ENCODE measurements at places on chromosomes 13 and 19.

DNA sequence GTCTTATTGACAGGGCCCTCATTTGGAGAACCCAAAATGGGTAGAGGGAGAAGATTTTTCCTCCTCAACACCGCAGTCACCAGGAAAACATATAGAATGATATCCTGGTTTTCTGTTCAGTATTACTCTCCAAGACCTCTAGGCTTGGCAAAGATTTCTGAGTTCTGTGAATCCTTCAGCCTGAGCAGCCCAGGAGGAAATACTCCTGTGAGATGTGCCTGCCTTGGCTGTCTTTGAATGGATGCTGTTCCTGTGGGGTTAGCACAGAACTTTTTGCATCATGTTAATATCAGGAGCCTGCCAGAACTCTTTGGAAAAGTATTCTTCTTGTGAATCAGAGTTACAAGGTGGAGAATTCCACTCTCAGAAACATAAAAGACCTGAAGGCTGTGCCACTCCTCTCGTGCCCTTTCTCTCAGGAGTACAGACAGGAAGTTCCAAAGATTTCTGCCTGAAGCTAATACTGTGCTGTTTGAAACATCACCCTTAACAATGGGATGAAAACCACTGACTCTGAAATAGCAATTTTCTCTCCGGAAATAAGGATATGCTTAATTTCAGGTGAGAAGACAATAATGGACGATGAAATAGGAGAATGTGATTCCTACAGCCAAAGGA, 520.1 kb upstream of the NBEA start:
- DNase-seq, result no peak

- no peak for DNase-seq
These were observed 1064.4 kb downstream of the UQCRFS1 start for GRCh38 chr19:28148554-28148953.

- DNase-seq, result no peak
These were observed 159.1 kb upstream of the KL start for GRCh38 chr13:32857077-32857476.

DNA sequence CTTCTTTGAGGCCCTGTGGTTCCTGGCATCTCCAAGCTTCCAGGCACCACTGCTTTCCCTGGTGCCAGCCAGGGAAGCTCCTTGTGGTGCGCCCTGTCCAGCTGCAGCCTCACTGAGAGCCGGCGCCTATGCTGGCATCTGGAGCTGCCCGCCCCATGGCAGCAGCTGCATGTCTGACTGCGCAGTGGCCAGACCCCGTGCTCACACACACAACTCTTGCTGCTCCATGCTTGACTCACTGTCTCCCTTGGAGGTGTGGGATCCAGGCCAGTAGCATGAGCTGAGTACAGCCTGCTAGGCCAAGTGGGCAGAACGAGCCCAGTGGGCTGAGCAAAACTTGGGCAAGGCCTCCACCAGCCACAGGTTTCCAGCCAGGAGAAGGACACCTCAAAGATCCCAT, 11.5 kb upstream of the SUPT20H start:
- no peak for DNase-seq

DNA sequence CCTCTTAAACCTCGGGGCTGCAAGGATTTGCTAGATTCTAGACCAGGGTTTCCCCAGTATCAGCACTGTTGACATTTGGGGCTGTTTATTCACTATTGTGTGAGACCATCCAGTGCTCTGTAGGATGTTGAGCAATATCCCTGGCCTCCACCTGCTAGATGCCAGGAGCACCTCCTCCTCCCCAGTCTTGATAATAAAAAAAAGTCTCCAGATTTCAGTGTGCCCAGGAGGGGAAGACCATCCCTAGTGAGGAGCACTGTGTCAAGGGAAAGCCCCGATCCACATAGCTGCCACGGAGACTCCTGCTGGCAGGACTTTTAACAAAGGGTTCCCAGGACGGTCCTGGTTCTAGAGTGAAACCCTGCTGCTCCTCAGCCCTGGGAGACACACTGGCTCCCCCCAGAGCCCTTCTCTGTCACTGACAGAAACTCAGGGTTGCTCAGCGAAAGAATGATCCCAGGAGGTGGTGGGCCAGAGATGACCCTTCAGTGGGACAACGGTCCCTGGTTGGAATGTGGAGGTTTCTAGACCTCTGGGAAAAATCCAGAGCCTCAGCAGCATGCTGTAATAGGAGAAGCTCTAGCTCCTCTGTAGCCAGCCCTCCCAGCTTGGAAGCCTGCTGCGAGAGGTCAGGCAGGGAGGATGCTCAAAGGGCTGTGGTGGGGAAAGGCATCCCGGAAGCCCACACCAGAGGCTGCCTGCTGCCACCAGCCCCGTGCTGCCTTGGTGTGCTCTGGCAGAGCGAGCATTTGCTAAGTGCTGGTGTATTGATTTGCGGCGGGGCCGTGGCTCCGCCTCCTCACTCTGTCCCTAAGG, 20.3 kb downstream of the LYL1 start:
- no peak for DNase-seq

DNA sequence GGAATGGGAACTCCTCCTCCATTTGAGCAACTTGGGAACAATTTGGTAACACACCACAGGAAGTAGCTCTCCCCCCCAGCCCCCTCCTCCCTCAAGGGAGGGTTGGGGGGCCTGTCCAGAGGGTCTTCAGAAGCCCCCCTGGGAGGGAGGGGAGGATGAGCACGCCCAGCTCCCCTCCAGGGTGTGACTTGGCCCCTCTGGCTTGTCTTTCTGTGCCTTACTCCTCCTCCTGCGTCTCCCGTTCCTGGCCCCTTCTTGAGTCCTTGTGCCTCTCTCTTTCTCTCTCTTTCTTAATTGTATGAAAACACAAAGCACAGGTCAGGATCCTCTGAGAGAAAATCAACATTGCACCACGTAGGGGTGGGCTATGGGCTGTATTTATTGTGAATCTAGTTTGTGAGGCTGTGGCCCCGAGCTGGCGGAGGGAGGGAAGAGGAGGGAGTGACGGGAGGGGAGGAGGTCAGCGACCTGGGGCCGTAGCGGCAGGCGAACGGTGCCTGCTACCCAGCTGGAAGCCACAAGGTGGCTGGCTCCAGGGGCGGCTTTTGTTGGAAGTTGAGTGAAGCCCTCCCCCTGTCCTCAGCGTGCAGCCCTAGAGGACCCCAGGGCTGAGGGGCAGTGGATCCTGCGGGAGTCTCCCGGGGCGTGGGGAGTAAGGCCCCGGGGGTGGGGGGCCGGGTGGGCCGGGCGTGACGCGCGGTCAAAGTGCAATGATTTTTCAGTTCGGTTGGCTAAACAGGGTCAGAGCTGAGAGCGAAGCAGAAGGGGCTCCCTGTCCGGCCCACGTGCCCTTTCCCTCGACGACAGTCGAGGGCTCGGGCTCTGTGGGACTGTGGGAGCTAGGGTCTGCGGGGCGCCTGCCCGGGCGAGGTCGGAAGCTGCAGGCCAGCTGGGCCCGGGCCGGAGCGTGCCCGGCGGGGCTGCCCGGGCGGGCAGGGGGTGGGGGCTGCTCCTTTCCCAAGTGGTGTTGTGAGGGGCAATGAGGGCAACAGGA, 6.4 kb downstream of the LYL1 start:
- DNase-seq, result no peak

DNA sequence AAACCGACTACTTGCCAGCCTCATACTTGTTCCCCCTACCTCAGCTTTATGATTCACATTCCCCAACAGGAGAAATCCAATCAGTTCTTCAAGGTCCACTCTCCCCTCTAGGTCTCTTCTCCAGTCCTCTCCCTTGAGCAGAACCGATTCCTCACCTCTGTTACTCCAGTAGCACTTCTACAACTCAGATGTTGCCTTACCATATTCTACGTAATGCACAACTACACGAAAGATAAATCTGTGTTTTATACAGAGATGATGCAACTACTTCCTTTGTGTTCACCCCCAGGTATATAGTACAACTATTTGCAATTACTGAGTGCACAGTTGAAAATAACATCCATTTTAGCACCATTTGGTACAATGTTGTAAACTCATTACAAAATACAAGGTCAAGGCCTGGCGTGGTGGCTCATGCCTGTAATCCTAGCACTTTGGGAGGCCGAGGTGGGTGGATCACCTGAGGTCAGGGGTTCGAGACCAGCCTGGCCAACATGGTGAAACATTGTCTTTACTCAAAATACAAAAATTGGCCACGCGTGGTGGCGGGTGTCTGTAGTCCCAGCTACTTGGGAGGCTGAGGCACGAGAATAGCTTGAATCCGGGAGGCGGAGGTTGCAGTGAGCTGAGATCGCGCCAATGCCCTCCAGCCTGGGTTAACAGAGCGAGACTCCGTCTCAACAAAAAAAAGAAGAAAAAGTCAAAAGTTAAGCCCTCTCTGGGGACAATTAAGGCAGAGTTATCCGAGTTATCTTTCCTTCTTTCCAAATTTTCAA, 2.8 kb upstream of the WBP4 start:
- no peak for DNase-seq

DNA sequence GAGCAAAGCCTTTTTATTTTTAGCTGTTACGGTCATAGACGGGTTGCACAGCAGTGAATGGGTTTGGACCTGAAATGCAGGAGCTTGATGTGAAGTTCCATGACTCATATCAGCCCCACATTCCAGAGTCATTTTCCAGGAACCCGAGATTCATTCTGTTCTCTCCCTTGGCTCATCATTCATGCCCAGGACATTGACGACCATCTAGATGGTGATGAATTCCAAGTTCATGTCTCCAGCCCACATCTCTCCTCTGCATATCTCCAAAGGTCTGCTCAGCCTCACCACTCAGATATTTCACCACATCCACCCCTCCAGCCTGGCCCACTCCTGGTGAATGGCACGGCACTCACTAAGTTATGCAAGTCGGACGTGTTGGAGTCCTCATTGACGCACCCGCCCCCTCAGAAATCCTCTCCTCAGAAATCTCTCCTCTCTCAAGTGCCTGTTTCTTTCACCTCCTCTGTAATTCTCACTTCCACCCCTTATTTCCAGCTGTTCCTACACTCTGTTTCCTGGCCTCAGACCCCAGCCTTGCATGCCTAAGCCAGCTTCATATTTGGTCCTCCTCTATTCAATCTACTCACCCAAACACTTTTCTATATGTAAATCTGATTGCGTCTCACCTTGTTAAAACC, 83.1 kb downstream of the ALOX5AP start:
- no peak for DNase-seq

- no peak for DNase-seq
These were observed 1.3 kb upstream of the LCP1 start for GRCh38 chr13:46183018-46183946.

GRCh38 chr13:98613591-98613990, 36.7 kb upstream of the STK24 start:
- DNase-seq, result no peak

DNA sequence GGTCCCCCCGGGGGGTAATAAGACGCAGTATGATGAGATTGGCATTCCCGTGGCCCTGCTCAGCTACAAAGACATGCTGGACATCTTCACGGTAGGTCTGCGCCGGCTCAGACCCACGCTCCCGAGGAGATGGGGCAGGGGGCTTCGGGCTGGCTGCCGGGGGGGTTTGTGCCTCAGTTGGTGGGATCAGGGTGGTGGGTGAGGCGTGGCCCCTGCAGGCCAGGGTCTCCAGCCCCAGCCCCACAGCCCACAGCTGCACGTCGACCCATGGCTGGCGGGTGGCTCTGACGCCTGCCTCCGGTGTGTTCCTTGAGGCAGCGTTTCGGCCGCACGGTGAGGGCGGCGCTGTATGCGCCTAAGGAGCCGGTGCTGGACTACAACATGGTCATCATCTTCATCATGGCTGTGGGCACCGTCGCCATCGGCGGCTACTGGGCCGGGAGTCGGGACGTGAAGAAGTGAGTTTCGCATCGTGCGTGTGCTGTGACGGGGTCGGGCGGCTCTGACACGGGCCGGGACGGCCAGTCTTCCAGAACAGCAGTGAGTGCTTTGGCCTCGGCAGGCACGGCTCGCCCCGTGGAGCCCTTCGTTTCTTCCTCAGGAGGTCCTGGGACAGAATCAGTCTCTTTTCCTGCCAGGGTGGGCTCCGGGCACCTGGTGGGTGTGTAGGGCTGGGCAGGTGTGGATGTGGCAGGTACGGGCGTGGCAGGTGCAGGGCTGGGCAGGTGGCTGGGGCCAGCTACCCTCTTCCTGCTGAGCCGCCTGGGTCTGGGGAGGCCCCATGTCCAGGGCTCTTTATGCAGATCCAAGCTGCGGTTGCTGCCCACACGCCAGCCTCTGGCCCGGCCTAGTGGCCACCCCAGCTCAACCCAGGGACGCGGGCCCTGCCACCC, 10.5 kb downstream of the SPPL2B start:
- DNase-seq, result no peak

- DNase-seq, result peak; percentile 64
These were observed 1.1 kb upstream of the ATP11A start for GRCh38 chr13:112688560-112689302.

- DNase-seq, result no peak
These were observed 66.3 kb downstream of the MCF2L start for GRCh38 chr13:113035213-113035800.

DNA sequence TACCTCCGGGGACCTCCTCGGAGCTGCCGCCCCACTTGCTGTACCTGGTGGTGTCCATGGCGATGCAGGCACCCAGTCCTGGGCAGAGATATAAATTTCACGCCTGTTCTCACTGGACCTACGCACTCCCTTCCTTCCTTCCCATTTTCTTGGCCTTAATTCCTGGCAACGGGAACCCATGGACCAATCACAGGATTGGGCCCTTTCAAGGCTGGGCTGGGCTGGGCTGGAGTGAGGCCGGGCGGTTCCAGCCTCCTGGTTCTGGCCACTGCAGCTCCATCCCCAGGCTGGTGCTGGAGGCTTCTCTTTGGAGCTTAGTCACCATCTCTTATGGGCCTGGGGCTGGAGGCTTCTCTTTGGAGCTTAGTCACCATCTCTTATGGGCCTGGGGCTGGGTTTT, at the start of gene CLEC4G:
CLEC4G (minus strand) TSS at position 66 of the 400 bp plus-strand sequence; CDS start at position 58, 8 bp downstream.
- DNase-seq, result no peak

DNA sequence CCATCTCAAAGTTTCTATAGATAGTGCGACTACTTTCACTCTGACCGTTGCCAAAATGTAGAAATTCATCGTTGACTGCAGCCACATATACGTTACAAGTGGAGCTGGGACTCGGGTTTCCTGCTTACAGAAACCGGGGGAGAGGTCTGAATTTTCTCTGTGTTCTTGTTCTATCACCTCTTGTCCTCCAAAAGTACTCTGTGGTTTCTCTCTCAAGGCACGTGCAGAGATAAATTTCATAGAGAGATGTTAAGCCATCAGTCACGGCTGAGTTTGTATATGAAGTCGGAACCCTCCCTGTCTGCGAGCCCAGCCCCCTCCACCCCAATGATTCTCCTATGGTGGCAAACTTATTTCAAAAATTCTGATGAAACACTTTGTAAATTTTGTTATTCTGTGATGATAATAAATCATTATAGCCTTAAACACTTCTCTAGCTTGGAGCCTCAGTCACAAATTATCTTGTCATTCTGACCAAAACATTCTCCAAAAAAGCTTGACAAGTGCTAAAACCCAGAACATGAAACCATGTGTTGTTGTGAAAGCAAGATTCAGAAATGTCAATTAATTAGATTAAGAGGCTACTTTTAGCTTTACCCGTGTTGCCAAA, 87.5 kb downstream of the TSHZ3 start:
- DNase-seq, result no peak

- peak; percentile 58 for DNase-seq
These were observed 26.0 kb downstream of the VSTM2B start for GRCh38 chr19:29551774-29552173.

- no peak for DNase-seq
These were observed 1563.2 kb upstream of the MIR17HG start for GRCh38 chr13:89784161-89784809.

DNA sequence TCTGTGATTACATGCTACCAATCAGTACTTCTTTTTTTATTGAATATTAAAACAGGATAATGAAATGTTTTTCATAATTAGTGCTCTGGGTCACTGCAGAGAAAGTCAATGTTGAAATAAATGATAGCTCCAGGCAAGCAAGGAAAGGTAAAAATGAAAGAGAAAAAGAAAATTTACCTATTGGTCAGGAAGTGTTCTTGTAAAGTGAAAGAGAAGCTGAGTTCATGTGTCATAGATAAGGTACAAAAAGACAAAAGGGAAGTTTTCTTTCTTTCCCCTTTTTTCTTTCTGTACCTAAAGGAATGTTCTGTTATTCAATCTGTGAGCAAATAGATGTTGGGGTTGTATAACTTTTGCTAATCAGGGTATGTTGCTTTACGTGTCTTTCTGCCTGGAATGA, 197.0 kb downstream of the PCDH9 start:
- no peak for DNase-seq

Measured in coronary artery (tissue), 2 donors.